ENCODE measurements at places on chromosomes 13 and 19.

DNA sequence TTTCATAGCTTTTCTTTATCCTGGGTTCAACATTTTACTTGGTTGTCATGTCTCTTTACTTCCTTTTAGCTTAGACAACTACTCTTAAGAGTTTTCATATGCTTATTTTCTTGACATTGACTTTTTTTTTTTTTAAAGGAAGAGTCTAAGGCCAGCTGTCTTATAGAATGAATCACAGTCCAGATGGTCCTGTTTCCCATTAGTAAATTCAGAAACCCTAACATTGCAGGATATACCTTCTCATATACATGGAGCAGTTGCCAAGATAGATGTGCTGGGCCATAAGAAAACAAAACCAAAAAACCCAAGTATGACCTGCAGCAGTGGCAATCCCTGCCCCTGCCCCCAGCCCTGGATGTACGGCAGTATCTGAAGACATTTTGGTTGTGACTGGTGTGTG is 72.8 kb downstream of the COG3 start:
- no peak for DNase-seq

DNA sequence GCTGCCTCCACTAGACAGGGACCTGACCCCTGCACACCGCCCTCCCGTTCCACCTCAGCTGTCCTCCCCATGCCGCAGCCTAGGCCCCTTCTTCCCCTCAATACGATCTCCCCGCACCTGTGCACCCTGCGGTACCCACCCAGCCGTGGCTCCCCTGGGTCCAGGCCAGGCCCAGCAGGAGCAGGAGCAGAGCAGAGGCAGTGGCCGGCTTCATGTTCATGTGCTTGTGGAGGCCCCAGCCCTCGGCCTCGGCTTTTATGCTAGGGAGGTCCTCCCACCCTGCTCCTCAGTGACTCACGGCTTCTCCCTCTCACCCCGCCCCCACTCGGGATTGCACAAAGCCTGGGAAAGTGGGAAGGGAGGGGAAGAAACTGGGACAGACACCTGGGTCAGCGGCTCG is 11.4 kb upstream of the KRTDAP start:
- no peak for DNase-seq

DNA sequence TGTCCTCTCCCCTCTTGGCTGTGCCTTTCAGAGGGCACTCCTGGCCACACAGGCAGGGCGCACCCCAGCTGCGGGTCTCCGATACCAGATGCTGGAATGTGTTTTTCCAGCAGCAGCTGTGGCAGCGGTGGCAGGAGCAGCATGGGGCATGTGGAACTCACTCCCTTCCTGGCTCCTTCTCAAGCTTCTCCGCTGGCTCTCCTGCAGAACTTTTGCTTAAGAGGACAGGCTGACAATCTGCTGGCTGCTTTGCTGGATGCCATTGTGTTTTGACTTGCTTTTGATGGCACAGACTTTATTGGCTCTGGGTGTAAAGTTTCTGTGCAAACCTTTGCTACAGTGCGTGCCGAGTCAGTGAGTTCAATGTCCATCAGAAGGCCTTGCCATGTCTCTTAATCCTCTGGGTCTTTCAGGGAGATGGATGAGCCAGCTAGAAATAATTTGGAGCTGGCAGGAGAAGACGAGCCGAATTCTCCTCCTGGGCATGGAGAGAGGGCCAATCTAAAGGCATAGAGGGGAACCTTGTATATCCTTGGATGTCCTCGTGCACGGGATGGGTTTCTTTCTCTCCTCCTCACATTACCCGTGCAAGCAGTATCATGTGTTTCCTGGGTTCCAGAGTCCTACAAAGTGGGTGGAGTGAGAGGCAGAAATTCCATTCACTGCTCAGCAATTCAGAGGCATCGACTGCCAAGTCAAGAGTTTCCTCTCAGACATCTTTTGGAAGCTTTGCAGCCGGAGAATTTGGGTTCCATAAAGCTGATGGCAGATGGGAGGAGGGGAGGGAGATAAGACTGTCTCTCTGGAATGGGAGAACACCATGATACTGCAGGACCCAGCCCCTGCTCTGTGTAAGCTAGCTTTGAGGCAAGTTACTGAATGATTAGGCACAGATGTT is 231.2 kb downstream of the FGF9 start:
- DNase-seq: no peak

GRCh38 chr19:40365613-40366401 is 17.3 kb downstream of the PLD3 start:
- no peak for DNase-seq

DNA sequence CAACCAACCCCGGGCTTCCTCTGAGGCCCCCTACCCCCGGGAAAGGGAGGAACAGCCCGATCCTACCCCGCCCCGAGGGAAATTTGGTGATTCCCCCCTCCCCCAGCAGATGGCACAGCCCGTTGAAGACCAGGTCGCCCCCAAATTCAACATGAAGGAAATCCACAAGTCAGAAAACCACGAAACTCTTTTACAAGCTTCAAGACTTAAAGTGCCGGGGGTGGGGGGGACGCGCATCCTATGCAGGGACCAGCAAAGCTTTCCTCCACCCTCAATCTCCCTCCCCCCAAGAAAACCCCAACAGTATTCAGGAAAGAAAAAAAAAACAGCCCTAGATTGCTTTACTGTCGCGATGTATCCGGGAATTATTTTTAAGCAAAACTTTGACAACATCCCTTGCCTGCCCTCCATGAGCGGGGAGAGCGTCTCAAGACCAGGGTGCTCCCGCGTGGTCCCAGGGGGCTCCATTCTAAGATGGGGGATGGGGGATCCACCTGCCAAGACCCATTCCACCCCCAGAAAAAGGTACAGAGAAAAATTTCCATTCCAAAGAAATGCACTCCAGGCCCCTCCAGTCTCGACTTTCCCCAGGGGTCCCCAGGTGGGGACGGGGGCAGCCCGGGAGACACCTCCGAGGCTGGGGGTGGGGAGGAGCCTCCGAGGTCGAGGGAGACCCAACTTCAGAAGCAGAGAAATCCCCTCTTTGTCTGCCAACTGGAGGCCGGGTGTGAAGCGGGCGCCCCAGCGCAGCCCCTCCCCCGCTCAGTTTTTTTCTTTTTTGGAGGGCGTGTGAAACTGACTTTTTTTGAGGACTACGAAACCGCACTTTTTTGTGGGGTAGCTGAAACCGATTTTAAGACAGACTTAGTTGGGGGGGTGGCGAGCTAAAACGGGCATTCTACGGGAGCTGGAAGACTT is 1.5 kb downstream of the TCF3 start:
- DNase-seq: no peak

DNA sequence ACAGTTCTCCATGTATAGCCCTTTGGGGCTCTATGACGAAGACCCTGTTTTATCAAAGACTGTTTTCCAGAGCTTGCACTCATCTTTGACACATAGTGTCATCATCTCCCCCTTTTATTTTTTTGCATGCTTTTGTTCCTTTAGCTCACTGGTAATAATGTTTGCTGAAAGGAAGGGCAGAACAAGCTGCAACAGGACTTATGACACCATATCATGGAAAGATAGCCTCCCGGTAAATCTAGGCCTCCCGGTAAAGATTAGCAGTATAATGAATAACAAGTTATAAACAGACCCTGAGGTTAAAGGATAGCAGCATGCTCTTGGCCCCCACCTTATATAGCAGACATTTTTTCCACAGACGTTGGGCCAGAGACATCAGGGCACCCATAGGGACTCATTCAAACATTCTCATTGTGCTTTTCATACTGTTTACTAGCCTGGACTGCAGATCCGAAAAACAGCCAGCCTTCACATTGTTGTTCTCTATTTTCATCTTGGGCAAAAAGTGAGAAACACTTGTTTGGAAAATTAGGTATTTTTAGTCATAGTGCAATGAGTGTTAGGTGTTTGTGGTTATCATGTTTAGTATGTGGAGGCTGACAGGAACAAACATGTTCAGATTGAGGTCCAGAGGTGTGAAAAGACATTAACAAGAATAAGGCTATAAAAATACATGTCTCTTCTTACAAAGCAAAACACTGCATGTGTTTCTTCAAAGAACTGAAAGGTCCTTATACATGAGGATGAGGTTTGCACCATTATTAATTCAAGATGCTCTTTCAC is 136.9 kb upstream of the SPRY2 start:
- DNase-seq: no peak

GRCh38 chr19:1154731-1155351 is 19.2 kb downstream of the SBNO2 start:
- DNase-seq: no peak

- no peak for DNase-seq
Observed at GRCh38 chr13:98413796-98414195, 163.1 kb downstream of the STK24 start.

DNA sequence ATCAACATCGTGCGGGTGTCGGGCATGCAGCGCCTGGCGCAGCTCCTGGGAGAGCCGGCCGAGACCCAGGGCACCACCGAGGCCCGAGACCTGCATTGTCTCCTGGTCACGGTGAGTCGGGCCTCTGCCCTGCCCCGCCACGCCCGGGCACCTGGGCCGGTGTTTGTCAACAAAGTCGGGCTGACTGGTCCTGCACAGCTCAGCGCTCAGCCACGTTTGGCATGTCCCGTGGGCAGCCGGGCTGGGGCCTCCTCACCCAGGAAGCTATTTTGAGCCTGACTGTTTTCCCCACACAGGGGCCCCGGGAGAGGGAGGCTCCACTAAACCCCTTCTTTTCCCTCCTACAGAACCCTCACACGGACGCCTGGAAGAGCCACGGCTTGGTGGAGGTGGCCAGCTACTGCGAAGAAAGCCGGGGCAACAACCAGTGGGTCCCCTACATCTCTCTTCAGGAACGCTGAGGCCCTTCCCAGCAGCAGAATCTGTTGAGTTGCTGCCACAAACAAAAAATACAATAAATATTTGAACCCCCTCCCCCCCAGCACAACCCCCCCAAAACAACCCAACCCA is 1.3 kb downstream of the GADD45B start:
- no peak for DNase-seq

GRCh38 chr19:3467437-3468198 is 12.7 kb downstream of the SMIM24 start:
- DNase-seq: no peak

DNA sequence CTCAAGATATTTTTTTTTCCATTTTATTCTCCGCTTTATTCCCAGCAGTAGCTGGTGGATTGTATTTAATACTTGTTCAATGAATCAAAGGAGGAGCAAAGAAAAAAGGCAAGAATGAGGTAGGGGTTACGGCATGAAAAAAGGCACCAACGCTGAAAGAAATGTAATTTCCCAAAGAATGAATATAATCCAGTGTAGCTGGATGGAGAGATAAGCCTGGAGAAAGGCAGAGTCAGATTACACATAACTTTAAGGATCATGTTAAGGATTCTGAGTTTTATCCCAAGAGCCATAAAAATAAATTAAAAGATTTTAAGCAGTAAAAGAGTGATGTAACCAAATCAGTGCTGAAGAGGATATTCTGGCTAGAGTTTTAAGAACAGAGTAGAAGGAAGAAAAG is 67.7 kb downstream of the RBM26 start:
- DNase-seq: no peak

- no peak for DNase-seq
Observed at GRCh38 chr13:98910501-98910951, 67.3 kb downstream of the DOCK9 start.

GRCh38 chr19:5624741-5625278 is 1.9 kb downstream of the SAFB start:
- DNase-seq: no peak

- DNase-seq: no peak
Observed at GRCh38 chr13:34931572-34931971, 10.5 kb upstream of the NBEA start.
